ENCODE measurements at places on chromosomes 5 and 9. TPM values are rescaled to one million over a fixed set of nuclear protein-coding genes. Genes with fewer than 3 reads are reported as not detected.

CDH9 gene
- polyA plus RNA-seq = 9.8 TPM

- DNase-seq = no peak
These were observed 176.1 kb downstream of the PAM start for GRCh38 chr5:102931085-102931725.

IL31RA gene
- 0.11 TPM for polyA plus RNA-seq

DNA sequence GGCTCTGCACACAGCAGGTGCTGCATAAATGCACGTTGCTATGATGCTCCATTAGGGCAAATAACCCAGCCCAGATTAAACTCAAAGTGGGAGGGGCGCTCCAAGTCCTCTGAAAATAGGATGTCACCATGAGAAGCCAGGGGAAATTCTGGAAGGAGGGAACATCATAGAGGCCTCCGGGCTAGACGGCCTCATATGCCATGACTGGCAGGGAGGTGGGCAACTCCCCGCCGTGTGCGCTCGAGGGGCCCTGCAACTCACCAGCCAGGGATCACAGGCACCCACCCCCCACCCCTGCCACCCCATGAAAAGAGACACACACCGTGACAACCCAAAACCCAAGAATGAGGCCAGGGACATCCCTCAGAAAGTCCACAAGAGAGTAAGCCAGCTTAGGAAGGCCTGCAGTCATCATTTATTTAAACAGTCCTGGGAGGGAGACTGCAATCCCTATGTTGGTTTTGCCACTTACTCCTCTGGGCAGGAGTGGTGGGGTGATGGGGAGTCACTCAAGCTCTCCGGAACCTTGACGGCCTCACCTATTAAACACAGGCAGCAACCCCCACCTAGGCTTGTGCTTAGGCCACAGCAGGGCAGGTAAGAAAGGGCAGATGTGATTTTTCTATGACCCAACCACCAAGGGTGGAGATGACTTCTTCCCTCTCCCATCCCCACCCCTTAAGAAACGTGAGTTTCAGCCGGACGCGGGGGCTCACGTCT lies 4.0 kb downstream of the VAV2 start:
- DNase-seq = no peak

NR4A3 gene
- 2.4 TPM for polyA plus RNA-seq

GRCh38 chr9:127603226-127603625 lies 8.9 kb upstream of the STXBP1 start:
- DNase-seq = no peak

DNA sequence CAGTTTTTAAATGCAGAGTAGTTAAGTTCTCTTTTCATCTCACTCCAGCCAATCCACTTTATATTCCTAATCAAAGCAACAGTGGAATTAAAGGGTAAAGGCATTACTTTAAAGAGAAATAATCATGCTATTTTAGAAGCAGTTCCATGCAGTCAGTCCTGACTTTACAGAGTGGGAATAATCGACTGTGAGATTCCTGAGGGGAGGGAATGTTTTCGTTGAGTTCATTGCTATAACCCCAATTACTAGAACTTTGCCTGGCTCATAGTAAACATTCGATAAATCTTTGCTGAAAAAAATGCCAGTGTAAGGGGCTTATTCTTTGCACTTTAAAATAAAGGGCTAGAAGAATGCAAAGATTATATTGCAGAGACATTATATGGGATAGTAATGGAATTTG lies 127.2 kb upstream of the ASTN2 start:
- DNase-seq = no peak

- no peak for DNase-seq
These were observed 31.1 kb downstream of the UHRF2 start for GRCh38 chr9:6444128-6444527.

GFPT2 gene
- polyA plus RNA-seq = 6.2 TPM

DIAPH1 gene
- 70.4 TPM for polyA plus RNA-seq

- DNase-seq = no peak
These were observed 145.7 kb downstream of the ARHGAP26 start for GRCh38 chr5:142915813-142916424.

DNA sequence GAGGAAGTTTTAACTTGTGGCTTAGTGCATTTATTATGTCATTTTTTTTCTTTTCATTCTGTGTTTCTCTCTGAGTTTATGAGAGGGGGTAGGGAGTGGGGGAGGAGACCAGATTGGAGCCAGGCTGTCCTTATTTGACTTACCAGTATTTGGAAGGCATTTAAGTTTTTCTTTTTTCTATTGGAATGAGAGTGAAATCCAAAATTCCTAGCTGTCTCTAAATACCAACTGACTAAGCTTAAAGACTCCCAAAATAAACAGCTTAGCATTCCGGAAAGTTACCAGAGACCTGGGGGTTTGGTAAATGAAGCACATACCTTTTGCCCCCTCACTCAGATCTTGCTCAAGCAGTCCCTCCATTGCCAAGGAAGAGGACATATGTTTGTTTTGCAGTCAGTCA lies 581.9 kb upstream of the BRINP1 start:
- DNase-seq = no peak

C9orf40 gene
- polyA plus RNA-seq = 5.5 TPM

C9 gene
- polyA plus RNA-seq = 0.32 TPM

DNA sequence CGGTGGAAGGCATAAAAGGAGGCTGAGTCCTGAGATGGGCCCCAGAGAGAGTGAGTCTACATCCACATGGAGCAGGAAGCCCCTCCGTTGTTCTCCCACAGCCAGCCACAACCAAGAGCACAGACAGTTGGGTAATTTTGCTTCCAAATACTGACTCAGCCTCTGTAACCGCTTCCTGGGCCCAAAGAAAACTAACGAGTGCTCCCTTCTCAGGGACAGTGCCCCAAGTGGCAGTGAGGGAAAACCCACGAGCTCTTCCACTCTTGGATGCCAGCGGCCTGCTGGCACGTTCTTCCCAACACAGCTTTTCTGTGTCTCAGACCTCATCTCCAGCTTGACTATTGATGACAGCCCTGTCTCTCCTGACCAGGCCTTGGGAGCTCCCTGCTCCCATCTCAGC lies 207.6 kb downstream of the FSTL4 start:
- no peak for DNase-seq

GABRA1 gene
- not detected for polyA plus RNA-seq

DNA sequence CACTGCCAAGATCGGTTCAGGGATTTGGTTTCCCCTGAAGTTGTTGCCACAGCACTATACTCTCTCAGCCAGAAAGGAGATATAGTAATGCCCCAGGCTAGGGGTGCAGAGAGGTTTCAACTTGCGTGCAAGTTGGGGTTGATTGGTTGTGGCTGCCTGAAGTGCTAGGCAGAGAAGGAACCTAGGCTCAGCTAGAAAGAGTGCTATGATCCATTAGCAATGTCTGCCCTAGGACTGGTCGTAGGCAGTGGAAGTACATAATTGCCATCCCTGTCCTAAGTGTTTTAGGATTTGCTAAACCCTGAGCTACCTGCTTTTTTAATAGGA lies 136.6 kb upstream of the SMIM23 start:
- DNase-seq = no peak

GRCh38 chr9:95261890-95262289 lies 55.6 kb downstream of the FANCC start:
- DNase-seq = no peak
